ENCODE measurements at places on chromosomes 12 and 14.

- no peak for DNase-seq
Observed at GRCh38 chr12:66309606-66310005, 7.3 kb downstream of the HELB start.

- DNase-seq = no peak
Observed at GRCh38 chr12:82034769-82035168, 275.6 kb upstream of the PPFIA2 start.

DNA sequence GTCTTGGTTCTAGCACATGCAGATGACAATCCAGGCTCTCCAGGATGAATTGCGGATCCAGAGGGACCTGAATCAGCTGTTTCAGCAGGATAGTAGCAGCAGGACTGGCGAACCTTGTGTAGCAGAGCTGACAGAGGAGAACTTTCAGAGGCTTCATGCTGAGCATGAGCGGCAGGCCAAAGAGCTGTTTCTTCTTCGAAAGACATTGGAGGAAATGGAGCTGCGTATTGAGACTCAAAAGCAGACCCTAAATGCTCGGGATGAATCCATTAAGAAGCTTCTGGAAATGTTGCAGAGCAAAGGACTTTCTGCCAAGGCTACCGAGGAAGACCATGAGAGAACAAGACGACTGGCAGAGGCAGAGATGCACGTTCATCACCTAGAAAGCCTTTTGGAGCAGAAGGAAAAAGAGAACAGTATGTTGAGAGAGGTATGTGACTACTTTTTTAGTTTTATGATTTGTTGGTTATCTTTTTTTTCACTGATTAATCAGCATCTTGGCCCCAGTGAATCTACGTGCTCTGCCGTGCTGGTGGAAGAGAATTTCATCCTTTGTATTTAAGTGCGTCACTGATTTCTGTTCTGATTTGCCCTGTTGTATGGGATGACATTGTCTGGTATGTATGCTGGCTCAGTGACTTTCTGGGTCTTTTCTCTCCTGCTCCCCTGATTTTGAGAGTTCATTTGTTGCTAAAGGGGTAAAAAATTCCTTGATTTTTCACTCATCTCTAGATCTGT, 92.3 kb downstream of the ERC1 start:
- no peak for DNase-seq

DNA sequence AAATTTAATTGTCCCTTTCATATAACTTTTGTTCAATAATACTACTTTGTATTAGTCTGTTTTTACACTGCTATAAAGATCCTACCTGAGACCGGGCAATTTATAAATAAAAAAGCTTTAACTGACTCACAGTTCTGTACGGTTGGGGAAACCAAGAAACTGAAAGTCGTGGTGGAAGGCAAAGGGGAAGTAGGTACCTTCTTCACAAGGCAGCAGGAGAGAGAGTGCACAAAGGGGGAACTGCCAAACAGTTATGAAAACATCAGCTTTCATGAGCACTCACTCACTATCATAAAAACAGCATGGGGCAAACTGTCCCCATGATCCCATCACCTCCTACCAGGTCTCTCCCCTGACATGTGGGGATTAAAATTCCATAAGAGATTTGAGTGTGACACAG, 1069.0 kb downstream of the FSCB start:
- no peak for DNase-seq

DNA sequence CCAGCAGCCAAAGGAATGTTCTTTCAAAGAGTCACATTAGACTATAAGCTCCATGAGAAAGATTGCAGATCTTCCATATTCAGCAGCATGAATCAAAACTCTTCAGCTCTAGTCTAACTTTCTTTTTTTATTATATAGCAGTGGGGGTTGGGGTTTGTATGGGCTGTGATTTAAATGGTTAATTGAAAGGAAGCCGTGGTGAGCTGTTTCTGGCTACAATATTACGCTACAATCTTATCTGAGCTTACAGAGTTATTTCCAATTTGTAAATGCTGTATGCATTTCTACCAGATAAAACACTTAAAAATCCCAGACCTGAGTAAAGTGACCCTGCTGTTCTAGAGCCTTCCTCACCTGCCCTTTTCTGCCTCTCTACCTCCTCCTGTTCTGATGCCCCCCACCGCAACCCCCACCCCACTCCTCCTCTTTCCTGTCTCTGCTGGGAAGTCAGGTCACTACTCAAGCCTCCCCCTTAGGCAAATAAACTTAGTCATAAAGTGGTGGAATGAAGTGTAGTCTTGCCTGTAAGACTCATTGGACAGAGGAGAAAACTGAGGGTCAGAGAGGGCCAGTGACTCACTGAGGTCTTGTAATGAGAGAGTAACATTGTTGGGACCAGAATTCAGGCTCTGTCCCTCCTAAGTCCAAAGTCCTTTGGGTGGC, 1089.5 kb downstream of the BCL11B start:
- DNase-seq = peak; percentile 36

GRCh38 chr14:66254038-66254437, 232.1 kb upstream of the CCDC196 start:
- DNase-seq = no peak

GRCh38 chr14:95961481-95961880, 77.7 kb upstream of the C14orf132 start:
- DNase-seq = no peak

DNA sequence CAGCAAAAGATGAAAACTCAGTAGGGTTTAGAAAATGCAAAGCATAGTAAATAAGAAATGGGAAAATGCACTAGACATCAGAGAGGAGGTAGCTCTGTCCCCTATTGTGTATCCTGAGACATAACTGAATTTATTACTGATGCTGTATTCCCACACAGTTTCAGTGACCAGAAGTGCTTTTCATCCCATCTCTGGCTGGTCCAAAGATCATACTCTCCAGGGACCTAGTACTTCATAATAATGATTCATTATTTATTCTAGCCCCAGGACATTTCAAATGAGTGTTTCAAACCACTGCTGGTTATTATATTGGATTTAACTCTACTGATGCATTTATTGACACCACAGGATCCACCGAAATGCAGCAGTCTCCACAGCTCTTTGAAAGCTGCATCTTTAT, 163.3 kb downstream of the PAWR start:
- DNase-seq = no peak

GRCh38 chr14:70708717-70709570, 67.2 kb downstream of the TTC9 start:
- DNase-seq = no peak

DNA sequence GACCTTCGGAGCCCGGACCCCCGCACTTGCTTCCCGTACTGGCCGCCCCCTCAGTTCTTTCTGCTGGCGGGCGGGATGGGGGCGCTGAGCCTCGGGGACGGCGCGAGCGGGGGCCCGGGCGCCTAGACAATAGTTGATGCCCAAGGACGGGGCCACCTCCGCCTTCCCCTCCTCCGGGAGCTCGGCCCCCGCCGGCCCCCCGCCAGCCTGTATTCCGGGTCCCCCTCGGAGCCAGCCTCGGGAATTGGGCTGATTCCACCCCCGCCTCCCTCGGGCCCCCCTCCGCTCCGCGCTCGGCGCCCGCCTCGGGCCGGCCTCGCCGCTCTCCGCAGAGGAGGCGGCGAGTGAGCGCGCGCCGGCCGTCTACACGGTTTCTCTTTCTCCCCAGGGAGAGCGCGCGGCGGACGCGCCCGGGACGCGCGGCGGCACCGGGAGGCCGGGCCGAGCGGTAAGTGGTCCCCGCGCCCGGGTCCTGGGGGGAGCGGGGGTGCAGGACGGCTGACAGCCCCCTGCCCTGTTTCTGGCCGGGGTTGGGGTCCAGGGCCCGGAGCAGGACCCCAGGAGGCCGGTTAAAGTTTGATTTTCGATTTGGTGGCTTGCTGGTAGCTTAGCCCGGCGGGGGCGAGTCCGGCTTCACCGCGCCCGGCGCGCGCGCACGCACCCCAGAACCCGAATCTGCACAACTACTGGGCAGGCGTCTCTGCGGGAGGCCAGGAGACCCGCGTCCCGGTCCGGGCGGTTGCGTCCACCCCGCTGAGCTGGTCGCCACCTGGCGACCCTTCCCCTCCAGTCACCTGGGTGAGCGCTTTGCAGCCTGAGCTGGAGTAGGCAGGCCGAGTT, 413.7 kb downstream of the PCNX1 start:
- DNase-seq = peak; percentile 65

DNA sequence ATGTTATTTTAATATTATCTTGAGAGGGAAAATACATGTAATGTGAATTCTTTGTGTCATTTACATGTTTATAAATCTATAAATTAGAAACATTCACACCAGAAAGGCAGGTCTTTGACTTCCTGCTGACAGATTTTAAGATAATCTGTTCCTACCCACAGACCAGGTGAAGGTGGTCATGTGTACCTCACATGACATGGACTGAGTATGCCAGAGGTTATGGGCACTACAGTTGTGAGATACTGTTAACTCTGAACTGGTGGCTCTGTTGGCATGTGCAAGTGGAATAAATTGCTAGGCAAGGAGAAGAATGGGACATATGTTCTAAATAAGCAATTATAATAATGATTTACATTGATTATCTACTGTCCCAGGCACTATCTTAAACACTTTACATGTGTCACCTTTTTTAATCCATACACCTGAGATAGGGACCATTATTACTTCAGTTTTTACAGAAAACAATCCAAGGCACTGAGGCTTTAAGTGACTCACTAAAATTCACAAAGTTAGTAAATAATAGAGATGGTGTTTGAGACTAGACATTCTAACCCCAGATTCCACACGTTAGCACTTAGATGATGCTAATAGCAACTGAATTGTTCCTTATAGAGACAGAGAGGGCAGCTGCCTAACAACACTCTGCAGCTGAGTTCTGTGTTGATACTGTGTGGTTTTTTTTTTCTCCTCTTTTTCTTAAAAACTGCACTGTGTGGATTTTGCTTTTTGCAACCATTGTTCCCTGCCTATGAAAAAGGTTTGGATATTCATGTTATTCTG, 23.8 kb downstream of the SLC16A7 start:
- no peak for DNase-seq

- DNase-seq = no peak
Observed at GRCh38 chr12:3261782-3262359, 184.7 kb downstream of the TSPAN9 start.

DNA sequence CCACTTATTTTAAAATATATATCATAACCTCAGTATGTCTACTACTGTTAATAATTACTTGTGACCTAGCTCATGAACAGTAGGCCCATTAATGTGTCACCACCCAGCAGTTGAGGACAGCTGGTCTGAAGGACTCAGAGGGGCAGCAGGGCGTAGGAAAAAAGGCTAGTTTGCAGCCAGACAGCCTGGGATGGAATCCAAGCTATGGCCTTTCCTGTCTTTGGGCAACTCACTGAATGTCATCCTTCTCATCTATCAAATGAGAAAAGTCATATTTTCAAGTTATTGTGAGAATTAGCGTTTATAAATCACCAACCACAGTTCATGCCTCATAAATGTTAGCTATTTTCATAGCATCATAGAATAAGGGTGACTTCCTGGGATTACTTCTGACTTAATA, 12.3 kb downstream of the DENND5B start:
- no peak for DNase-seq

DNA sequence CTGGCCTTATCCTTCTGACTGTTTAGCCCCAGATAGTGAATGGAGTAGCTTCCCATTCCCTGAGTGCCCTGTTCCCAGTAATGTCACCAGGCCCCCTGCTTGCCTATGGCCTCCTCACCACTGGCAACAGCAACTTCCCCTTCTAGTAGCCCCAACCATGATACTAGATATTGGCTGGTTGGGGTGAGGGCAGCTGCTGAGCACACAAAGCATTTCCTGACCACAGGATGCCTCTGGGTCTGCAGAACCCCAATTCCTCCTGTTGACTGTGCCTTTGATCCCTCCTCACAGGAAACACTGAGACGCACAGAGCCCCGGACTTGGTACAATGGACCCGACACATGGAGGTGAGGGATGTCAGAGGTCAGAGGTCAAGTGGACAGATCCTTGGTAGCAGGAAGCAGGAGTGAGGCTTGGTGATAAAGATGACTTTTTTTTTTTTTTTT, 597 bp downstream of the SOAT2 start:
- peak; percentile 32 for DNase-seq

GRCh38 chr12:87074781-87075180, 818.6 kb upstream of the MGAT4C start:
- no peak for DNase-seq

- DNase-seq = peak; percentile 55
Observed at GRCh38 chr12:12349711-12350665, at the start of gene MANSC1. MANSC1 (minus strand) TSS chr12:12350242; CDS start chr12:12343314, 6,928 bp downstream.

GRCh38 chr14:50954811-50955372, 10.6 kb upstream of the PYGL start:
- peak; percentile 10 for DNase-seq

GRCh38 chr14:21467616-21468015, 9.1 kb downstream of the RAB2B start:
- DNase-seq = no peak

DNA sequence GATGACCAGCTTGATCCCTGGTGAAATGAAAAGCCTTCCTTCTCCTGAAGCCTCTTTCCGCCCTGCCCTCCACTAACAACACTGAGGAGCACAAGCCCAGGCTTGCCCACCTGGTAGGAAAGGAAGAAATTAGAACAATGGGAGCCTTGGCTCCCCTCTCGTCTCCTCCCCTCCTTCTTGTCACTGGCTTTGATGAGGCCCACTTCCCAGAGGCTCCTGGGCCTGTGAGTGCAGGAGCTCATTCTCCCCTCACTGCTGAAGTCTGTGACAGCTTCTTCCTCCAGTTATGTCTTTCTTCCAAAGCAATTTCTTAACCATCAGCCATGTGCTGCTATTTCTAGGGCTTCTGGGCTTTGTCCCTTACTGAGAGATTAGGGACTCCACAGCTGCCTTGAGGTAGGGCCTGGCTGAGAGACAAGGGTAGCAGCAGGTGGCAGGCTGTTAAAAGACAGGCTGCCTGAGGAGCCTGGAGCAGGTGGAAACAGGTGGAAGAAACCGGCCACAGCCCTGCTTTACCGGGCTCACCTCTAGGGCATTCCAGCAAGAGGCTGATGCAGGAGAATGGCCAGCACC, 53.6 kb upstream of the SRSF5 start:
- DNase-seq = no peak

GRCh38 chr12:100141666-100141997, 1.0 kb downstream of the BLTP3B start:
- peak; percentile 27 for DNase-seq

- no peak for DNase-seq
Observed at GRCh38 chr12:25852792-25853191, 105.7 kb upstream of the RASSF8 start.

- DNase-seq = no peak
Observed at GRCh38 chr12:127620735-127621355, 646.1 kb upstream of the TMEM132C start.

DNA sequence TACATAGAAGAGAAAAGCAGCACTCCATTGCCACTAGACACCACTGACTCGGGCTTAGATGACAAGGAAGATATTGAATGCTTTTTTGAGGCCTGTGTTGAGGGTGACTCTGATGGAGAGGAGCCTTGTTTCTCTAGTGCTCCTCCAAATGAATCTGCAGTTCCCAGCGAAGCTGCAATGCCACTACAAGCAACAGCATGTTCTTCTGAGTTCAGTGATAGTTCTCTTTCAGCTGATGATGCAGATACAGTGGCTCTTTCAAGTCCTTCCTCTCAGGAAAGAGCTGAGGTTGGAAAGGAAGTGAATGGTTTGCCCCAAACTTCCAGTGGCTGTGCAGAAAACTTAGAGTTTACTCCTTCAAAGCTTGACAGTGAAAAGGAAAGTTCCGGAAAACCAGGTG, 114.5 kb upstream of the NPAS3 start:
- no peak for DNase-seq
